ENCODE measurements at places on chromosomes 16 and 17.

- no peak for DNase-seq
Observed at GRCh38 chr17:16950488-16950887, 21.4 kb downstream of the TNFRSF13B start.

GRCh38 chr16:86565181-86565631, 1.4 kb upstream of the FOXC2 start:
- DNase-seq, result no peak

DNA sequence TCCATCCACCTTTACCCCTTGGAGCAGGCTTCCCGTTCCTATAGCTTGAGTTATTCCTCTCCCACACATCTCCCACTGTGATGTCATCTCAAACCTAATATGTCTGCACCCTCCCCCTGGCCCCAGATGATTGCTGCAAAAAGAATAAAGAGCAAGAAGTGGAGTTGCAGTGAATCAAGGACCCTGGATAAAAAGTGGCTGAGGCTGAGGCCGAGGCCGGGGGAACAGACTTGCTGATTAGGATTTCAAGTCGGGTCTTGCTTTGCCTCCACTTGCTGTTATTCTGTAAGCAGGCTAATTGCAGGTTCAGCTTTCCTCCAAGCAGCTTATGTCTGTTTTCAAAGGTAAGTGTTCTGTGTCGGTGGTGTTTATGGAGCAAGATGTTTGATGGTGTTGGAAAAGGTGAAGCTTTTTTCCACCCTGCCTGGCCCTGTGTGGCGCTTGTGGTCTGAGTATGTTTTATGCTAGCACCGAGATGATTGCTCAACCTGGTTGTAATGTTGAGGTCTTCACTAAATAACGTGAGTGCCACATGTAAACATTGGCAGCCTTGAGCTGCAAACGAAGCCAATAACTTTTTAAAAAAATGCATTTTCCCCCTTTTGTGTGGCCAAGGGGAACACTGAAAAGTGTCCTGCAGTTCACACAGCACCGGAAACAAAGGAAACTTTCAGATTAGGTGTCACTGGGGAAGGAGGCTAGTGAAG, 15.4 kb downstream of the HS3ST3B1 start:
- DNase-seq, result no peak

DNA sequence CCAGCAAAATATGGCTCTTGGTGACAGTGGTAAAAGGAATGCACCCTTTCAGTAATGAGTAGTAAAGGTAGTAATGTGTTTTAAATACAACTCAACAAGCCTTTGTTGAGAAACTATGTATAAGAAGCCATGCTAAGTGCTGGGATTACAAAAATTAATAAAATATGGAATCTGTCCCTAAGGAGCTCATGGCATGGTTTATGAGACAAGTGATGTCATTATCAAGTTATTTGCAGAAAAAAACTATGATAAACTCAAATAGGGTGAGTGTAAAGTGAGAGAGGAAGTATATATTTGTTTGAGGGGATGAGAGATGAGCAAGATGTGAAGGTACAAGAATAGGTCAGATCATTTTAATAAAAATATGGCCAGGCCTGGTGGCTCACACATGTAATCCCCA, 76.9 kb downstream of the NF1 start:
- DNase-seq, result no peak

- DNase-seq, result no peak
Observed at GRCh38 chr17:1743088-1743439, 393 bp downstream of the SERPINF2 start.

DNA sequence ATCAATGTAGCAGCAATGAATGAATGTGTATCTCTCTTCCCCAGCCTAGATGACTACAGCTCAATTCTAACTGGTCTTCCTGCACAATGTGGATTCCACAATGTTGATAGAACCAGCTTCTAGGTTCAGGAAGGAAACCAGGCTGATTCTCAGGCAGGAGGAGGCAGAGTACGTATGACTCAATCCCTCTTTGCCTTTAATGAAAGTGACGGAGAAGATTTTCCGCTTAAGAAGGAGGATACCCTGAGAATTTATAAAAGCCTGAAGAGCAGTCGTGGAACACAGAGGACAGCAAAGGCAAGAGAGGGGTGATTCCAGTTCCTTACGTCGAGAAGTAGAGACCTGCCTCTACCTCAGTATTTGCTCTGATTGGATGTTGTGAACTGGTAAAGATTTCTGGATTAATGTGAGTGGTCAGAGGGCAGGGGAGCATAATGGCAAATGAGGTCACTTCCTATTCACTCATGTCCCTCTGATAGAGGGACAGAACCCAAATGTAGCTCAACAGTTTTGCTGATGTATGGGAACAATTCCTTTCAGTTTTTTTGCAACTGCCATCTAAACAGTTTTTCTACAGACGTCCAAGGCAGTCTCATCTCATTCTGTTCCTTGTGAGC, 15.0 kb upstream of the SLC16A11 start:
- no peak for DNase-seq

- no peak for DNase-seq
Observed at GRCh38 chr17:16652847-16653366, 743 bp downstream of the ZNF624 start.

DNA sequence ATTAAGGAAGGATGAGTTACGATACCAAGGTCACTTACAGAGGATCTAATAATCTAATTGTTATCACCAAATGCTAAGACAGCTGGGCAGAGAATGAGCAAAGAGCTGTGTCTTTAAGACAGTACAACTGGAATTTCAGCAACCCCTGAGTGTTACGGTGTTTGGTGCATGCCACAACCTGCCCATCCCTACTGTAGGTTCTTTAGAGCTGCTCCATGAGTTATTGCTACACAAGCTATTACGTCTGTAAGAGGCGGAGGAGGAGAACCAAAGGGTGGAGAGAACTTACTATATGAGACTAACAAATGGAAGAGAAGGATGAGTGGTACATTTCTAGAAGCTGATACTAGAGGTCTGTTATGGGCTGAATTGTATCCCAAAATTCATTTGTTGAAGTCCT, 14.2 kb upstream of the C17orf78 start:
- DNase-seq, result no peak

DNA sequence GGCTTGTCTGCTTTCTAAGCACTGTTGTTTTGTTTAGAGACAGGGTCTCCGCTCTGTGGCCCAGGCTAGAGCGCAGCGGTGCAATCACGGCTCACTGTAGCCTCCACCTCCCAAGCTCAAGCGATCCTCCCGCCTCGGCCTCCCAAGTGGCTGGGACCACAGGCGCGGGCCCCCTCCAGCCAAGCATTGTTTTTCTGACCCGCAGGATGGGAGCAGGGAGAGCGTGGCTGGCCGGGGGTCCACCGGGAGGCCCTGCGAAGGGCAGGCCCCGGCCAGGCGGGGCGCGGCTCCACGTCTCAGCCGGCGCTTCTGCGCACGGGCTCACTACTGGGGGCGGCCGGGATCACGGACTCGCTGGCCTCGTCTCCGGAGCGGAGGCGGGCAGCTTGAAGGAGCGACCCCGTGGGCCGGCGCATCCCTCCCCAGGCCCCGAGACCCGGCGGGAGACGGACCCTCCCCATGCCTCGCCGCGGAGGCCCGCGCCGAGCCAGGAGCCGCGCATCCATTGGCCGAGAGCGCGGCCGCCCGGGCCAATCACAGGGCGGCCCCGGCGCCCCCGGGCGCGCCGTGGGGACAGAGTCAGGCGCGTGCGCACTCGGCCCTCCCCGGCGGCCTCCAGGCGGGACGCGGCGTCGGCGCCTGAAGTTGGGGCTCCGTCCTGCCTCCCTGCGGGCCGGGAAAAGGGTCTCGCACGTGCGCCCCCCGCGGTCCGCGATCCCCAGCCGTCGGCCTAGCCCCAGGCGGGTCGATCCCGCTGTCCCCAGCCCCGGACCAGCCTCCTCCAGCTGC, 24.9 kb downstream of the ACTG1 start:
- DNase-seq, result no peak

DNA sequence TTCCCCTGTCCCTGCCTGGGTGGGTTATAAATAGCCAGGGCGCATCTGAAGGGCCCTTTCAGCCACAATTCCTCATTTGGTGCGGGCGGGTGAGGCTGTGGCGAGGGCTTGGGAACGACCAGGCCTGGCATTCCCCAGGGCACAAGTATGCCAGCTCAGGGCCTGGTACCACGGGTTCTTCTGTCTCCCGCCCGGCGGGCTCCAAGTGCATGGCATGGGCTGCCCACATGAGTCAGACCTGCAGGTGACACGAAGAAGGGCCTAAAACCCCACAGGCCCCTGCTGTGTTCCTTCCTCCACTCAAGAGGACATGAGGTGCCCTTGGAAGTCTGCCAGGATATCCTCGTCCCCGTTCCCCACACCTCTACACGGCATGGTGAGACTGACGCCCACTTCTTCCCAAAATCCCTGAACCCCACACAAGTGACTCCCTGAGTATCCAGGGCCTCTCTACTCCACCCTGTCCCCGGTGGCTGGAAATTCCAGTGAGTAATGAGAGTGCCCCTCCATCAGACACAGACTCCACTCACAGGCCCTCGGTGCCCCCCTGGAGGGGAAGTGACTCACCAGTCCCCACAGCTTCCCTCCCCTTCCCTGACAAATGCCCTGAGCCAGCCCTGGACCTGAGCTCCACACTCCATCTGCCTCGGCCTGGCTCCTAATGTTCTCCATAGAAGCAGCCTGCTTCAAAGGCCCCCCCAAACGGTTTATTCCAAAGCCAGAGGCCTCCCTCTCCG, 68.8 kb downstream of the ABR start:
- no peak for DNase-seq

DNA sequence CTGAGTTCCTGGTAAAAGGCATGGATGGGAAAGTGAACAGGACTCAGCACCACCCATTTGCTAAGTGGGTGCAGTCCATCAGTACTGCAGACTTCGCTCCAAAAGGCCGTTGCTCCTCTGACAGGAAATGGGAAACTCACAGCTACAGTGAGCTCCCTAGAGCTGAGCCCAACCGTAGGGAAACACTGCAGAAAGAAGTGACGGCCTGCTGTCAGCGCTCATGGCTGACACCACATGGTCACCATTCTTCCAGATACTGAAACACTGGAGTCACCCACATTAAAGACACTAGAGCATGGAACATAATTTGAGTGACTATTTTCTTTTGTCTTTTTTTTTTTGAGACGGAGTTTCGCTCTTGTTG, 31.9 kb downstream of the UBE2O start:
- DNase-seq, result no peak

DNA sequence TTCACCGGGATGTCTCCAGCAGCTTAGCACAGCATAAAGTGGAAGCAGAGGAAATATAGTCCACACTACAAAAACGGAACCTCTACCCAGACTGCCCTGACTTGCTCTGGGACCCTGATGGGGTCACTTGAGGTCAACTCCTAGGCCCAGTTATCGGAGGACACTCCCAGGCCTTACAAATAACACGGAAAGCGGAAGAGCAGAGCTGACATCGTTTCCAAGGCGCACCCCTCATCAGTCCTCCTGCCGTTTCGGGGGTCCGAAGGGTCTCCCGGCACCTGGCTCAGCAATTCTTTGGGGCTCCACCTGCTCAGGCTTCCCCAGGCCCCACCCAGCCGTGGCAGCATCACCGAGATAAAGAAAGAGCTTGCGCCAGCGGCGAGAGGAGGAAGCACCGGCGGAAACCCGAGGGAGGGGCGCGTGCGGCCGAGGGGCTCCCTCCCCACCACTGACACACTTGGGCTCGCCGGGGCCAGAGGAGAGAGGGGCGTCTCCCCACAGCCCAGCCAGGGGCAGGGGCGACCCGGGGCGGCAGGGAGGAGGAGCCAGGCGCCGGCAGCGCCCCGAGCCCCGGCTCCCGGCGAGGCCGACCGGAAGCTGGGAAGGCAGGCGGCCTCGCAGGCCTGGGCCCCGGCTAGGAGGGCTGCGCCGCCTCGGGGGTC, 727 bp downstream of the CORO7 start:
- DNase-seq, result no peak

GRCh38 chr17:36705874-36706731, 104.7 kb downstream of the MRM1 start:
- DNase-seq, result peak; percentile 21

DNA sequence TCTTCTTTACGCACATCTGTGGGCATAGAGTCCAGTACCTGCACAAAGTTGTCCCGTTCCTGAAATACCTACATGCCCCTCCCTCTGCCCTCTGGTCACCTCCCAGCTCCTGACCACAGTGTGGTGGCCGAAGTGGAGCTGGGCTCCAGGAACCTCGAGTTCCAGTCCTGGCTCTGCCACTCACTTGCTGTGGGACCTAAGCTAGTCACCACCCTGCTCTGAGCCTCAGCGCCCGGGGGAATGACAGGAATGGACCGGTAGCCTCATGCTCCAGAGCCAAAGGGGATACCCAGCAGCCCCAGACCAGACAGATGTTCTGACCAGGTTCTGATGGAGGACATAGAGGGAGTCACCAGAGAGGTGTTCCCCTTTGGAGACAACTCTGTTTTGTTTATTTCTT, 26.7 kb upstream of the ITGA3 start:
- no peak for DNase-seq

DNA sequence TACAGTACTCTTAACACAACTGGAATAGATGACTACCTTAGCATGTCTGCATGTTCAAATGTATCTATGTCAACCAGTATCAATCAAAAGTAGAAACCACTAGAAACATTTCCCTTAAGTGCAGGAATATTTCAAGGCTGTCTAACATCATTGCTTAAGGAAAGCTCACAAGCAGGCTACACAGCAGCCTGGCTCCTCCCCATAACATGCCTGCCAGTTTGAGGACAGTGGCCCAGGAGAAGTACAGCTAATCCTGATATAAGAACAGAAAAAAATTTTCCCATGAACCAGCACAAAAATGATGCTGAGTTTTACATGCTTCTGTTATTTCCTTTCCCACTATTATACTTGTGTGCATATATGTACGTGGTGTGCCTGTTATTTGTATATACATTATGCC, 175.1 kb downstream of the MYO1D start:
- DNase-seq, result no peak

GRCh38 chr16:3364774-3365427, 9.2 kb downstream of the OR2C1 start:
- DNase-seq, result peak; percentile 36

GRCh38 chr17:28908640-28909167, 5.8 kb upstream of the DHRS13 start:
- no peak for DNase-seq

- no peak for DNase-seq
Observed at GRCh38 chr16:56744996-56745640, 15.2 kb downstream of the NUP93 start.

- no peak for DNase-seq
Observed at GRCh38 chr17:15967706-15968399, 22.9 kb downstream of the ADORA2B start.

- no peak for DNase-seq
Observed at GRCh38 chr16:12392585-12393091, 411.0 kb downstream of the CPPED1 start.

GRCh38 chr16:88526008-88526905, 43.9 kb upstream of the ZC3H18 start:
- DNase-seq, result no peak

- DNase-seq, result peak; percentile 59
Observed at GRCh38 chr17:8997994-8998628, 23.2 kb upstream of the NTN1 start.
